ENCODE measurements at places on chromosomes 16 and 17.

DNA sequence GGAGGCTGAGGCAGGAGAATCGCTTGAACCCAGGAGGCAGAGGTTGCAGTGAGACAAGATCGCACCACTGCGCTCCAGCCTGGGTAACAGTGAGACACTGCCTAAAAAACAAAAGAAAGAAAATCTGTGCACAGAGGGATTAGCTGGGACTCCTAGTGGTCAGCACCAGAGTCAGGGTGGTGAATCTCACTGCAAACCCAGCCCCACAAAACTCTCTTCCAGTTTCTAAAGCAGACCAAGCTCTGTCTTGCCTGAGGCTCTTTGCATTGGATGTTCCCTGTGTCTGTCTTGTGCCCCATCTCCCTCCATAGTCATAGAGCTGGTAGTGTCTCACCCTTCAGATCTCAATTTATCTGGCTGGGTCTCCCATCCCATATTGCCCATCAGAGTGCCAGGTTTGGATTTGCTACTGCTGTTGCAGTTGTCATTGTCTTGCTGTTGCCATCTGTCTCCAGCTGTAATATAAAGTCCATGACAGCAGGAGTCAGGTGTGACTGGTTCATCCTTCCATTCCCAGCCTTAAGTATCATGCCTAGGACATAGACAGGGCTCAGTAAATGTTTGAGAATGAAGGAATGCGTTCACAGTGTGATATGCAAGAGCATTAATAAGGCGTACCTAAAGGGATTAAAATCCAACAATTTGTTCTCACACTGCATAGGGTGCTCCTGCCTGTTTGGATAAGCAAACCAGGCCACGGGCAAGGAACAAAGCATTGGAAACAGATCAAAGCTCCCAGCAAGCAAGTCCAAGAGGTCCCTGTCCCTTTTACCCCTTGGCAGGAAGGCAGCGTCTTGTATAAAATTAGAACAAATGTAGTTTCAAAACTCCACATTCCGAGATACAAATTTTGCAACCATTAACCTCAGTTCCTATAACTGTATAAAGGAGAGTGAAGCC is 614.6 kb upstream of the CDH5 start:
- no peak for DNase-seq

- DNase-seq = no peak
Measured at GRCh38 chr17:59893676-59894100, 767 bp downstream of the RPS6KB1 start.

DNA sequence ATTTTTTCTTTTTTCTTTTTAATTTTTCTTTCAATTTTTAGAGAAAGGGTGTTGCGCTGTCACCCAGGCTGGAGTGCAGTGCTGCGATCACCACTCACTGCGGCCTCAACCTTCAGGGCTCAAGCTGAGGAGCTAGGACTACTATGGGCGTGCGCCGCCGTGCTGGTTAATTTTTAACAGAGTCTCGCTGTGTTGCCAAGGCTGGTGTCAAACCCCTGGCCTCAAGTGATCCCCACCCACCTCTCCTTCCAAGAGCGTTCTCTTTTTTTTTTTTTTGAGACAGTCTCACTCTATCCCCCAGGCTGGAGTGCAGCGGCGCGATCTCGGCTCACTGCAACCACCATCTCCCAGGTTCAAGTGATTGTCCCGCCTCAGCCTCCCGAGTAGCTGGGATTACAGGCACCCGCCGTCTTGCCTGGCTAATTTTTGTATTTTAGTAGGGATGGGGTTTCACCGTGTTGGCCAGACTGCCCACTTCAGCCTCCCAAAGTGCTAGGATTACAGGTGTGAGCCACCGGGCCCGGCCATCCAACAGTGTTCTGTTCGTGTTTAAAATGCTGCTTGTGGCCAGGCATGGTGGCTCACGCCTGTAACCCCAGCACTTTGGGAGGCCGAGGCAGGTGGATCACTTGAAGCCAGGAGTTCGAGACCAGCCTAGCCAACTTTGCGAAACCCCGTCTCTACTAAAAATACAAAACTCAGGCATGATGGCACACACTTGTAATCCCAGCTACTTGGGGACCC is 14.5 kb upstream of the RPL13 start:
- no peak for DNase-seq

GRCh38 chr17:39238311-39238972 is 12.7 kb upstream of the STAC2 start:
- DNase-seq = no peak

DNA sequence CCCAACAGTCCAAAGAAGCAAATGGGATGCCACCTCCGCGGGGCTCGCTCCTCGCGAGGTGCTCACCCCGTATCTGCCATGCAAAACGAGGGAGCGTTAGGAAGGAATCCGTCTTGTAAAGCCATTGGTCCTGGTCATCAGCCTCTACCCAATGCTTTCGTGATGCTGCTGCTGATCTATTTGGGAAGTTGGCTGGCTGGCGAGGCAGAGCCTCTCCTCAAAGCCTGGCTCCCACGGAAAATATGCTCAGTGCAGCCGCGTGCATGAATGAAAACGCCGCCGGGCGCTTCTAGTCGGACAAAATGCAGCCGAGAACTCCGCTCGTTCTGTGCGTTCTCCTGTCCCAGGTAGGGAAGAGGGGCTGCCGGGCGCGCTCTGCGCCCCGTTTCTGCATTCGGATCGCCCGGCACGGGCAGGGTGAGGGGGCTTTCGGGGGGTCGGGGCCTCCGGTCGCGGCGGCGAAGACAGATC is at the start of gene CDH13:
Gene CDH13 (plus strand): TSS at position 179 of the 471 bp plus-strand sequence.
- no peak for DNase-seq

Measured in cortex of kidney (tissue), 1 donor.